ENCODE measurements at places on chromosomes 16 and 17.

DNA sequence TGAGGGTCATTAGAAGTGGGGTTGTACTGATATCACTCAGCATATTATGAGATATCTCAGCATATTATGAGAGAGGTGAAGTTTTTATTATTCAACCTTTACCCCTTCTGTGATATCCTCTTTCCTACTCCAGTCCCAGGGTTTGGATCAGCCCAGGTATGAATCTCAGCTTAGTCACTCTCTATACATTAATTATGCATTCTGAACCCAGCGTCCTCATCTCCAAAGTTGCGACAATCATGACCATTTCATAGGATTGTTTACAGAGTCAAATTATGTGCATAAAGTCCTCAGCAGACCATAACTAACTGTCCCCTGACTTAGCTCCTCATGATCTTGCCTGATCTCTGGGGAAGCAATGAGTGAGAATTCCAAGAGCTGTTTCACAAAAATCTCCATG, 20.5 kb upstream of the BLMH start:
- no peak for DNase-seq

- DNase-seq = peak; percentile 42
Measured at GRCh38 chr16:84950906-84951305, 60.4 kb downstream of the ZDHHC7 start.

DNA sequence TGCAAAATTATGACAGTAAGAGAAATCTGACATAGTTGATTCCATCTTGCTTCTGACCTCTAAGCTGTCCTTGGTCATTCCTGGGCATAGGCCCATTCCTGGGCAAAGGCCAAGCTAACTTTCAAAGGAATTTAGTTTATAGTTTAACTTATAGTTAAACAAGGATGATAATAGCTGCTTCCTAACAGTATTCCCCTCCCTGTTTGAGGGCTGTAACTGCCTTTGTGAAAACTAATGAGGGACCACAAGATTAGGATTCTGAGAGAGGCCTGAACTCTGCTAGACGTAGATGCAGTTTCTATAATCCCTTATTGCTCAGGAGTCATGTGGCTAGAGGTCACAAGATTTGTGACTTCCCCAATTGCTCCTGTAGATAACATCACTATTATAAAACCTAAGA, 80.2 kb upstream of the ASIC2 start:
- no peak for DNase-seq

- no peak for DNase-seq
Measured at GRCh38 chr17:35315283-35315682, 58.1 kb downstream of the SLFN11 start.

- no peak for DNase-seq
Measured at GRCh38 chr17:45577571-45578279, 87.2 kb upstream of the PLEKHM1 start.

DNA sequence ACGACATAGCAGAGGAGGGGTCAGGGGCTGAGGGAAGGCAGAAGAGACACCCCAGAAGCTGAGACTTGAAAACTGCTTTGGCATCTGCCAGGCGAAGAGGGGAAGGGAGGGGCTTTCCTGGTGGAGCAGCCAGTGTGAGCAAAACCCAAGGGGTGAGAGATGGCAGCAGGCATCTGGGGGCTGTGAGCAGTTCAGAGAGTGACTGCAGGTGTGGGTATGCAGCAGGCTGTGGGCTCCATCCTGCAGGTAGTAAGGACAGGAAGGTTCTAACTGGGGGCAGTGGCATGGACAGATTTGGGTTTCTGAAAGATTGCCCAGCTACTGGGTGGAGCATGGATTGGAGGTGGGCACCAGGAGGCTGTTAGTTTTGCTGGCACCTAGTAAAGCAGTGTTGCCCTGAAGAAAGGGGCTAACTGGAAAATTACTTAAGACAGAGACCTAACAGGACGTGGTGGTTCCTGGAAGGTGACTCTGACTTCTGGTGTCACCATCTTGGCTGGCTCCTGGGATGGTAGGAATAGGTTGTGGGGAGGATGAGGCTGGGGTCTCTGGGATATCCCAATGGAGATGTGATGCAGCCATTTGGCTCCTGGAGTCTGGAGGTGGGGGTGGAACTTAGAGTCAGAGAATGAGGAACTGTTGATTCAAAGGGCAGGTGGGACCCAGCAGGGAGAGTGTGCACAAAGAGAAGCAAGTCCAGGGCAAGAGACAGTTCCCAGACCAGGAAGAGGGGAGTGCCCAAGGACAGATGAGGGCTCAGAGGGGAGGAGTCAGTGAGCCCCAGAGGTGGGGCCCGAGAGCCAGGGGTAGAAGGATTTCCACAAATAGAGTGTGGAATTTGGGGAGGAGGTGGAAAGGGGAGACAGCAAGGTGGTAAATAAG, 11.2 kb downstream of the BCL7C start:
- DNase-seq = no peak

- DNase-seq = no peak
Measured at GRCh38 chr16:30746638-30747175, 1.5 kb upstream of the PHKG2 start.

GRCh38 chr17:49223517-49224197, 6.9 kb downstream of the PHOSPHO1 start:
- DNase-seq = peak; percentile 61
